ENCODE measurements at places on chromosomes 2 and 18. TPM values are rescaled to one million over a fixed set of nuclear protein-coding genes. Genes with fewer than 3 reads are reported as not detected.

DNA sequence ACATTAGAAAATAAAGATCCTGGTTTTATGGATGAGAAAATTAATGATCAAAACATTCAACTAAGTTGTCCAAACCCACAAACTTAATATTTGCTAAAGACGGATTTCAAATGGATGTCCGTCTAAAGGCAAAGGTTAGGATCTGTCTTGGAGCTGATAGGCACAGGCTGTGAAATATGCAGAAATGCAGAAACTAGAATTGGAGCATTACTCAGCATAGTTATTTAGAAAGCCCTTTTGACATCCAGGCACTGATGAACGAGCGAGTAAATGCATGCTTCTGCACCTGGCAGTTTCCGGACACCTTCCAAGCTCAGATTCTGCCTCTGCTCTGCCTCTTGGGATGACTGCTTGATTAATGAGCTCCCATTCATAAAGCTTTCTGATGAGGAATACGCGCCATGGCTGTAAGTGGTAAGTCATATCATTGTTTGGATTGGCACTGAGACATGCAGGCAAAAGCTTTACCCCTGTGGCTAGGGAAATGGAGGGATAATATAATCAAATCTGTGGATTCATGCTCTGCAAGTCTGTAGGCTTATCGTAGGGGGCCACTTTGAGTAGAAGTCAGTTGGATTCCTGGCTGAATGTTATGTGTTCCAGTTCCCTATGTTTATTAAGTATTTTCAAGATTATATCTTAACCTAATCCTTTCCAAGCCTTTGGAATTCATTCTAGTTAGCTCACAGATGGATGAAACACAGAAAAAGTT lies 2176.3 kb upstream of the CELF4 start:
- peak; percentile 85 for DNase-seq

DNA sequence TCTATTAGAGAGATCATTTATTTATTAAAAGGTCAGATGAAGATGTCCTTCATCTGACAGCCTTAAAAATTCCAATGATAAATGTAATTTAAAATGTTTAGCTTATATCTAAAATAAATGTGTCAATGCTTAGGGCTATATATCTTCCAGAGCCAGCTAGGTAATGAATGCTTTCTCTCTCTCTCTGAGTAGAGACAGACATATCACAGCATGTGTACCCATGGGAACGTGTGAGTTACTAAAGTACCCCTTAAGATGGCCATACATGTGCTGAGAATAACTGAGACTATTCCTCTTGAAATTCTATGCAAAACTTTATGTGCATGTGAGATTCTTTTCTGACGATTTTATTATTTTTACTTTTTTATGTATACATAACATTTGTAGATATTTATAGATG lies 420.9 kb upstream of the ST6GAL2 start:
- no peak for DNase-seq

Gene CFC1
- not detected for total RNA-seq

Gene GCFC2
- 3.4 TPM for total RNA-seq

Gene FSIP2
- total RNA-seq: under 0.01 TPM

Gene FKBP1B
- 0.58 TPM for total RNA-seq

All from H4 (cell line).